ENCODE measurements at places on chromosomes 6 and 20.

- H3K36me3 ChIP-seq, result no peaks in the 10 kb centered on the region
- H3K4me3 ChIP-seq, result peak overlapping the region; percentile 90
- DNase-seq, result peak; percentile 76
- H3K27me3 ChIP-seq, result no peaks in the 10 kb centered on the region
Observed at GRCh38 chr20:25056690-25057233, 1.2 kb downstream of the ACSS1 start.

DNA sequence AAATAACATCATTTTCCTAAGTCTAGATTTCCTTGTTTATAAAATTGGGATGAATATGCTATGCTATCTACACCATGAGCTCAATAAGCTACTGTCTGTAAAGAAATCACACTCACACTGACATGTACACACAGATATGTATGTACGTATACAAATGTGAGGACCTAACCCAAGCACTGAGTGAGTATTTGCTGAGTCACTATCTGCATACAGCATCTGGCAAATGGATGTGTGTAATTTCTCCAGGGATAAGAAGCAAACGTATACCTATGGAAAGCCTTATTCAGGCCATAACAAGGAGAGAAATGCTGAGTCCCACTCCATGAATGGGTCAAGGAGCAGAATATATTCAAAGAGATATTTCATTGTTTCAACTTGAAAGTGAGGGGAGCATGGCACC, 153.9 kb downstream of the LPA start:
- no peak overlapping the region for H3K4me3 ChIP-seq
- no peaks in the 10 kb centered on the region for H3K36me3 ChIP-seq
- DNase-seq, result no peak
- no peaks in the 10 kb centered on the region for H3K4me1 ChIP-seq
- H3K27me3 ChIP-seq, result no peaks in the 10 kb centered on the region
- H3K27ac ChIP-seq, result no peak overlapping the region

DNA sequence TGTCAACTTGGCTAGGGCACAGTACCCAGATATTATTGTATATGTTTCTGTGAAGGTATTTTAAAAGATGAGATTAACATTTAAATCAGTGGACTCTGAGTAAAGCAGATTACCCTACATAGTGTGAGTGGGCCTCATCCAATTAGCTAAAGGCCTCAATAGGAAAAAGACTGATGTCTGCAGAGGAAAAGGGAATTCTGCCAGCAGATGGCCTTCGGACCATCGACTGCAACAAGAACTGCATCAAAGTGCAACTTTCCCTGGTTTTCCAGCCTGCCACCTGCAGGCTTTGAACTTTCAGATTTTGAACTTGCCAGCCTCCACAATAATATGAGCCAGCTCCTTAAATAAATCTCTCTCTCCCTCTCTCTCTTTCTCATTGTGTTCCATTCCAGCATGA, 80.5 kb downstream of the IMPG1 start:
- no peaks in the 10 kb centered on the region for H3K27me3 ChIP-seq
- no peaks in the 10 kb centered on the region for H3K4me1 ChIP-seq
- no peak overlapping the region for H3K4me3 ChIP-seq
- H3K36me3 ChIP-seq, result no peaks in the 10 kb centered on the region
- DNase-seq, result no peak
- H3K27ac ChIP-seq, result no peak overlapping the region

GRCh38 chr6:148915810-148916209, 169.0 kb downstream of the UST start:
- no peaks in the 10 kb centered on the region for H3K4me1 ChIP-seq
- H3K36me3 ChIP-seq, result no peaks in the 10 kb centered on the region

DNA sequence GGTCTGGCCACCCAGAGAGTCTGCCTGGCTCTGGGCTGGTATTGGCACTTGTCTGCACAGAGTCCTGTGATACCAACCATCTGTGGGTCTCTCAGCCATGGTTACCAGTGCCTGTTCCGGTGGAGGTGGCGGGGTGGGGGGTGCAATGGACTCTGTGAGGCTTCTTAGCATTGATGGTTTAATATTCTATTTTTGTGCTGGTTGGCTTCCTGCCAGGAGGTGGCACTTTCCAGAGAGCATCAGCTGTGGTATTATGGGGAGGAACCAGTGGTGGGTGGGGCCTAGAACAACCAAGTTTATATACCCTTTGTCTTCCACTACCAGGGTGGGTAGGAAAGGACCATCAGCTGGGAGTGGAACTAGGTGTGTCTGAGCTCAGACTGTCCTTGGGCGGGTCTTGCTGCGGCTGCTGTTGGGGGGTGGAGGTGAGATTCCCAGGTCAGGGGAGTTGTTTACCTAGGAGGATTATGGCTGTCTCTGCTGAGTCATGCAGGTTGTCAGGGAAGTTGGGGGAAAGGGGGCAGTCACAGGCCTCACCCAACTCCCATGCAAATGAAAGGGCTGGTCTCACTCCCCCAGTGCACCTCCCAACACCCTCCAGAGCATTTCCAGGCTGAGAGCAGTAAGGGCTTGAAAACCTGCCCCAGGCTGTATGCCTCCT, 117.5 kb downstream of the FLRT3 start:
- DNase-seq, result no peak
- H3K36me3 ChIP-seq, result no peaks in the 10 kb centered on the region
- H3K27ac ChIP-seq, result no peak overlapping the region
- H3K4me1 ChIP-seq, result no peaks in the 10 kb centered on the region
- H3K27me3 ChIP-seq, result no peaks in the 10 kb centered on the region
- no peak overlapping the region for H3K4me3 ChIP-seq
